ENCODE measurements at places on chromosomes 3 and 15.

DNA sequence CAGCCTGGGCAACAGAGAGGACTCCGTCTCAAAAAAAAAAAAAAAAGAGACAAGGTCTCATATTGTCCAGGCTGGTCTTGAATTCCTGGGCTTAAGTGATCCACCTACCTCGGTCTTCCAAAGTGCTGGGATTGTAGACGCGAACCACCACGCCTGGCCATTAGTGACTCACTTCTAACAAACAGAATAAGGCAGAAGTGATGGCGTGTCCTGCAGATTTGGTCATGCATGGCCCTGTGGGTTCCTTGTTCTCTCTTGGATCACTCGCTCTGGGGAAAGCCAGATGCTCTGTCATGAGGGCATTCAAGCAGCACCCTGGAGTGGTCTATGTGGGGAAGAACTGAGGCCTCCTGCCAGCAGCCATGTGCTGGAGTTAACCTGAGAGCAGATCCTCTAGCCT lies 27.4 kb upstream of the TJP1 start:
- DNase-seq = no peak

DNA sequence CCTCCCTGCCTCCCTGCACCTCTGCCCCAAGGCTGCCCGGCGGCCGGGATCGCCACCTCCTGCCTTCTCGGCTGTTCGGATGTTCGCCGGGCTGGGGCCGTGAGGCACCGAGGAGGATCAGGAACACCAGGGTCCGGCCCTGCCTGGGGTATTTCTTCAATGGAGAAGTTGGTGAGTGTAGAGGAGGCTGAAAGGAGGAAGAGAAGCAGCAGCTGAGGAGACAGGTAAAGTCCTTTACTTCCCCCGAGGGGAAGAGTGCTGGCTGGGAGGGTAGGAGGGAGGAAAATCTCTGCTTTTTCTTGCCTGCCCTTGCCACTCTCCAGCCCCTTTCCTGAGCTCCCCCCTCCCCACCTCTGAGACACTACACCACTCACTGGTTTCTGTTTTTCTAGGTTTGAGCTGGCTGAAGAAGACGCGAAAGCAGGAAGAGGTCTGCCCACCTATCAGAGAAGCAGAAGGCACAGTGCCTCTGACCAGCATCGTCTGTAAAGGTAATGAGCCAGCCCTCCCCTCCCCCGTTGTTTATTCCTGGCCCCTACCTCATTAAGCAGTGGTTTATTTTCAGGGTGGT lies 519 bp downstream of the ASB7 start:
- DNase-seq = peak; percentile 69

- DNase-seq = no peak
Observed at GRCh38 chr3:69196876-69197275, 74.5 kb upstream of the LMOD3 start.

- DNase-seq = no peak
Observed at GRCh38 chr3:142618917-142619461, 22.8 kb downstream of the PLS1 start.

DNA sequence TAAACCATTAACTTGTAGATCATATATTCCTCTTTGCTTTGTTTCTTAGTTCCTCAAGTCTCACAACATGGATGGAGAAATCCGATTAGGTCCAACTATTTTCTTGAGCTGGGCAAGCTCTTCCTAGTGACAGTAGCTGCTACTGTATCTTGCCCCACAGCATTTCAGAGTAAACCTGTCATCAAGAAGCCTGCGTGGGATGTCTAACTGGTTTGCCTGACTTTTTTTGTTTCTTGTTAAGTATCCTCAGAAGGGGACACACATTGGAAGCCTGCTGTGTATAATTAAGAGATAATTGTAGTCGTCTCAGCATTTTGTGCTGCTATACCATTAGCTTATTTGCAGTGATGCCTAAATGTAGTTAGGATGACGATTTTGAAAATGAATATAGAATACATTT lies 29.3 kb upstream of the STT3B start:
- DNase-seq = no peak

DNA sequence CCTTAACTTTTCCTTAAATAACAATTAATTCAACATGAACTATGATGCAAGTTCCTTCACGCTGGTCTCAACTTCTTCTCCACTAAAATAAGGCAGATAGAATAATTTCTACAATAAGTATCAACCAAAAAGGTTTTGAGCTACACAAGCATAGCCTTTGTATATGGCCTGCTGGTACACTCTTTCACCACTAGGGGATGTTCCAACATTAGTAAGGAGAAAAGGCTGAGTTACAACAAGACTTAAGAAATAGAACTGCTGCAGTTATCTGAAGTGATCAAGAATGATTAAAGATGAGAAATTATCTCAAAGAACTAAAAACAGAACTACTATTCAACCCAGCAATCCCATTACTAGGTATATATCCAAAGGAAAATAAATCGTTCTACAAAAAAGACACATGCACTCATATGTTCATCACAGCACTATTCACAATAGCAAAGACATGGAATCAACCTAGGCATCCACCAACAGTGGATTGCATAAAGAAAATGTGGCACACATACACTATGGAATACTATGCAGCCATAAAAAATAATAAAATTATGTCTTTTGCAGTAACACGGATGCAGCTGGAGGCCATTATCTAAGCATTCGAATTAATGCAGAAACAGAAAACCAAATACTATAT lies 14.4 kb downstream of the ATP13A3 start:
- DNase-seq = peak; percentile 89

DNA sequence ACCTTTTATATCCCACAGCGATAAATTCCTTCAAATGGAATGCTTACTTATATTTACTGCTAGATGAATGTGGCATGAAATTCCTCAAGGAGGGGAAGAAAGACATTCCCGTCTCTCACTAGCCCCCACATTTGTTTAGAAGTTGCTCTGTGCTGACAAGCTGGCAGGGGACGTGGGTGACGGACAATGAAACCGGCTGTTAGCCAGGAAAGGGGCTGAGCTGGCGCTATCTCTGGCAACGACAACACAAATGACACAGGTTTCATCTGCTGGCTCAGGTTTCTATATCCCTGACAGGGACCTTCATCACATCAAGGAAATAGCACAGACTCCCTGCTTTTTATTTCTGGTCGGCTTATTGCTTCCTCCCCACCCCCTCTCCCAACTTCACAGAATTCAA lies 15.8 kb downstream of the RUVBL1 start:
- DNase-seq = no peak

DNA sequence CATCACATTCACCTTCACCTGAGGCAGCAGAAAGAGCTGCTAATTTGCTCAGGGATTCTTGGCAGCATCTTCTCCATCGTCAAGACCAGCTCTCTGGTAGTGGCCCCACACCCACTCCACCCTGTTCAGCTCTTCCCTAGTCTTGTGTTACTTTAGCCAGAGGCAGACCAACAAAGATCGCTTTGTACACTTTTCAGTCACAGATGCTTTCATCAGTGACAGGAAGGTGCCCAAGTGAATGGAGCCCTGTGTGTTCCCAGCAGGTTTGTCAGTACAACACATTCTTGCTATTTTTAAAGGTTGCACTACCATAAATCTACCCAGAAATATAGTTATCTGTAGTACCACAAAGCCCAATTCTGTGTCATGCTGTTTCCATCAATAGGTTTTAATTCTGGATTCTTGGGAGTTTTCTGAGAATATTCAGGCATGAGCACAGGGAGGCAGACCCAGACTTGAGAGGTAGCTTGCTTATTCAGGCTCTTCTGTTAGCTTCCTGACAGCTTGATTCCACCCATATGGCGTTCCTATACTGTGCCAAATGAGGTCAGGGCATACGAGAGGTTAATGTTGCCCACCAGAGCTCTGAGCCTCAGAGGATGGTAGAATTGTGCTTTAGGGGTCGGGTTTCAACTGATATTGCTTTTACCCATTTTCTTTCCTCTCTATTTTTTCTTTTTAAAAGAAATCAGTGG lies 109.8 kb upstream of the MANF start:
- DNase-seq = no peak
